Mesendoderm (in vitro differentiated cells): ENCODE measurements at places on chromosomes 12 and 14.

- DNase-seq, result peak; percentile 93
Observed at GRCh38 chr12:121796855-121797751, 3.6 kb upstream of the RHOF start.

GRCh38 chr12:105977652-105978051 lies 161.1 kb downstream of the NUAK1 start:
- no peak for DNase-seq

DNA sequence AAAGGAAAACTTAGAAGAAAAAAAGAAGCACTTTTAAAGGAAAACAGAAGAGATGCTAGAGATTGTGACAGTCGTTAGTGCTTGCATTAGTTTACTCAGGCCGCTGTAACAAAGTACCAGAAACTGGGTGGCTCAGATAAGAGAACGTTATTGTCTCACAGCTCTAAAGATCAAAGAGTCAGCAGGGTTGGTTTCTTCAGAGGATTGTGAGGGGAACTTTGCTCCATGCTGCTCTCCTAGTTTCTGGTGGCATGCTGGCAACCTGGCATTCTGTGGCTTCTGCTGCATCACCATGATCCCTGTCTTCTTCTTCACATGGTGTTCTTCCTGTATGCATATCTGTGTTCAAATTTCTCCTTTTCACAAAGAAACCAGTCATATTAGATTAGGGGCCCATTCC lies 119.4 kb upstream of the PLEKHA5 start:
- peak; percentile 52 for DNase-seq

GRCh38 chr12:116282371-116283286 lies 5.1 kb upstream of the MED13L start:
- peak; percentile 37 for DNase-seq

DNA sequence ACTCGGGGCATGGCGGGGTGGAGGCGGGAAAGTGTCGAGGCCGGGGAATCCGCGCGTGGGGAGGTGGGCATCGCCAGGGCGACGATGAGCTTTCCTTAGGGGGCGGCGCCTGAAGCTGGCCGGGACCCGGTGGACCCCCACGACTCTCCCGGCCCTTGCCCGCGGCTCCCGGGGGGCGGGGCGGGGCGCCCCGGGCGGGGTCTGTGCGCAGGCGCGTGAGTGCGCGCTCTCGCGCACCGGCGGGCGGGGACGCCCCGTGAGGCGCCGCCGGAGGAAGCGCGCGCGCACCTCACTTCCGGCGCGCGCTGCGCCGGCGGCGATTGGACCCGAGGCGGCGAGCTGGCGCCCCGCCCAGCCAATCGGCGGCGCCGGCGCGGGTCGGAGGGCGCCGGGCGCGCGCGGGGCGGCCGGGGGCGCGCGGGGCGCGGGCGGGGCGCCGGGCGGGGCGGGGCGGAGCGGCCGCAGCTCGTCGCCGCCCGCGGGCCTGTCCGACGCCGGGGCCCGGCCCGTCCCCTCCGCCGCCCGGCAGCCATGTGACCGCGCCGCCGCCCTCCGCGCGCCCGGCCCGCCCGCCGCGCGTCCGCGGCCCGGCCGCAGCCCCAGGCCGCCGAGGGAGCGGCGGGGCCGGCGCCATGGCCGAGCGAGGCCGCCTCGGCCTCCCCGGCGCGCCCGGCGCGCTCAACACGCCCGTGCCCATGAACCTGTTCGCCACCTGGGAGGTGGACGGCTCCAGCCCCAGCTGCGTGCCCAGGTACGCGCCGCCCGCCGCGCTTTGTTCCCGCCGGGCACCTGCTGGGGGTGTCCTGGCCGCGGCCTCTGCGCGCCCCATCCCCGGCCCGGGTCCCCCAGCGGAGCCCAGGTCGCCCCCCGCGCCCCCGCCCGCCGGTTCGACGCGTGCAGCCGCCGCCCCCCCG lies at the start of gene PACS2:
Gene PACS2, plus strand, starts transcription at position 462 of the 914 bp plus-strand sequence. Its CDS starts 171 bp downstream, at position 633.
- DNase-seq, result peak; percentile 88

DNA sequence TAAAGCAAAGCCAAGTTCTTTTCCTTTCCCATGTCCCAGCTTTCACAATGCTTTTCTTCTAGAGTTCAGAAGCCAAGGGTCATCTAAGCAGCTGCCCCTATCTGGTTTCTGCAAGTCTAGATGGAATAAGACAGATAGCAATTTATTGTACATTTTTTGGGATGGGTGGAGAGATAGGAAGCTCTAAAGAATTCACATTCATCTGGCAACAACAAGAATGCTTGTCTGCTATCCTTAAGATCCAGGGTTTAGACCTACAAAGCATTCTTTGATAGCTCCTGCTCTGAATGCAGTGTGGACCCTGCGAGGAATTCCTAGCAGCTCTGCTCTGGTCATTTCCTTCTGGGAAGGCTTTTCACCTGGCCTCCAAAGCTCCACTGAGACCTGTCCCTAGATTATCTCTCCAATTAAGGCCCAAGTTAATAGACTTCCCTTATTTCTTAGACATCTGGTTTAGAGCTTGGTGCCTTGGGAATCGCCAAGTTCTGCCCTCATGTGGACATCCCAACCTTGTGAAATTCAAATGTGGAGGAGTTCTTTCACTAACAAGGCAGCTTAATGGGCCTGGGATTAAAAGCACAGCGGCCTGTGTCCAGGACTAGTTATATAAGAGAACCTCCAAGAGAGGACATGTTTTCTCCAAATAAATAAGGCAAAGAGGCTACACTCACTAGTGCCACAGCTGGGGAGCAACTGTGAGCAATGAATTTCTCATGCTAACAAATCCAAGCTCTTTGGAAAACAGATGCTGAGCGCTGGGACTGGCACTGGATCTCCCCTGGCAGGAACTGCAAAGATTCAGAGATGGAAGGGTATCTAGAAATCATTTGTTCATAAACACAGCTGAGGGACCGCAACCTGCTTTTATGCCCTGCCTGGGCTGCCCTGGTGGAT lies 384.5 kb upstream of the DDHD1 start:
- DNase-seq, result peak; percentile 30

DNA sequence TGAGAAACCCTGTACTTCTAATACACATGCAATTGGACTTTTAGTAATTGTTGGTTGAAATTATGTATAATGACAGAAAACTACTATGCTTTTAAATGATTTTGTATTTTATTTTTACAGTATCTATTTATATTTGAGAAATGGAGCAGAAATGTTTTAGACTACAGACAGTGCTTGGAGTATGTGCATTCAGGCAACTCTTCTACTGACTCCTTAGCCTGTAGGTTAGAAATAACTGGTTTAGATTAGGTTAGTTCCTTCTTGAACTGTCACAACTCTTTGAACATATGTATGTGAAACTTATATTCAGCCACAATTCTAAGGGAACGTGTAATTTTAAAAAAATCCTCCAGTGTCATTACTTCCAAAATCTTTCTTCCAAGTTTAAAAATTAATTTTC lies 1.7 kb downstream of the FGFR1OP2 start:
- no peak for DNase-seq

- no peak for DNase-seq
Observed at GRCh38 chr12:19208456-19208855, 78.9 kb downstream of the PLEKHA5 start.

DNA sequence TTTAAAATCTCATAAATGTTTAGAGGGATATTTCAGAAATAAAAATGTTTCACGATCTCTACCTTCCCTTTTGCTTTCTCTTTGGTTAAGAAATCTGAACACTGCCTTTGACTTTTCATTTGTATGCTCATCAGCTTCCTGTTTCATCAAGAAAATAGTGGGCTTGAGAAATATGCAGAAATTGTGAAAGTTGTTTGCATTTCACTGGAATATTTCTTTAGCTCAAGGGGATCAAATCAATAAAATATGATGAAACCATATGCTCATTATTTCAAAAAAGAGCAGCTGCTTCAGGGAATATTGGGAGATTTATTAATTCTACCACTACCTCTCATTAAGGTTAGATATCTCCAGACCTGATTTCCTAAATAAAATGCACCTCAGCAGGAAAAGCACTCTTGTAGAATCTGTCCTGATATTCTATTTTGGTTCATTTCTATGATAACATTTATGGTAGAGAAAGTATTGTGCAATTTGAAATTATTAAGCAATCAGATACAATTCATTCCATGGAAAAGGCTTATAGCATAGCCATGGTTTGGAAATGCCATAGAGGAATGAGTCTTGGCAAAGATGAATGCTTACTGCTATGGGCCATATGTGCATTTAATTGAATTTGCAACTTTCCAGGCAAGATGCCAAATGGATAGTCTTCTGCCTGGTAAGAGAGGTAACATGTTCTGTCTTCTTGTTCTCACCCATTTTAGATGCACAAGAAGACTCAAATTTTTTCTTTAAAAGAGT lies 212.6 kb upstream of the SLC16A7 start:
- no peak for DNase-seq

GRCh38 chr12:78181544-78182162 lies 351.0 kb downstream of the NAV3 start:
- peak; percentile 21 for DNase-seq

- no peak for DNase-seq
Observed at GRCh38 chr12:49357103-49357678, 10.1 kb upstream of the SPATS2 start.

DNA sequence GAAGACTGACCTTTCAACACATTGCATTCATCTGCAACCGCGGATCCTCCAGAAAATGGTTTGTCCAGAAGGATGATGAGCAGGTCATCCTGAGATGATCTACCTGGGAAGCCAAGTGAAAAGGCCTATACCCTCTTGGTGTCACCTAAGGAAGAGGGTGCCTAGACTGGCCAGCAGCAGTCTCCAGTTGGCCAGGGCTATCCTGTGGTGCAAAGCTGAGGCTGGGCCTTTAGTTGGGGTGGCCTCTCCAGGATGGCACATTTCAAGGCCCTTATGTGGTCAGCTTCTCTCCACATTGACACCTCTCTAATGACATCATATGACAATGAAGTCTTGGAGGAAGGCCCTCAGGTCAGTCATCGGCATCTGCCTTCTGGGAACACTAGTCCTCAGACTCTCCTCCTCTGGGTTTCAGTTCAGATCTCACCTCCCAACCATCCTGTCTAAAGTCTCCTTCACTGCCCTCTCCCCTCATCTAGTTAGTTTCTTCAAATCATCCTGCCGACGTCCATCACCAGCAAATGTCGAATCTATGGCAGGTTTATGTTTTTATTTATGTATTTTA lies 3.3 kb upstream of the SLC22A17 start:
- no peak for DNase-seq

- no peak for DNase-seq
Observed at GRCh38 chr12:96048393-96048969, 13.1 kb upstream of the LTA4H start.

GRCh38 chr12:106113042-106113441 lies 25.7 kb downstream of the NUAK1 start:
- peak; percentile 73 for DNase-seq

DNA sequence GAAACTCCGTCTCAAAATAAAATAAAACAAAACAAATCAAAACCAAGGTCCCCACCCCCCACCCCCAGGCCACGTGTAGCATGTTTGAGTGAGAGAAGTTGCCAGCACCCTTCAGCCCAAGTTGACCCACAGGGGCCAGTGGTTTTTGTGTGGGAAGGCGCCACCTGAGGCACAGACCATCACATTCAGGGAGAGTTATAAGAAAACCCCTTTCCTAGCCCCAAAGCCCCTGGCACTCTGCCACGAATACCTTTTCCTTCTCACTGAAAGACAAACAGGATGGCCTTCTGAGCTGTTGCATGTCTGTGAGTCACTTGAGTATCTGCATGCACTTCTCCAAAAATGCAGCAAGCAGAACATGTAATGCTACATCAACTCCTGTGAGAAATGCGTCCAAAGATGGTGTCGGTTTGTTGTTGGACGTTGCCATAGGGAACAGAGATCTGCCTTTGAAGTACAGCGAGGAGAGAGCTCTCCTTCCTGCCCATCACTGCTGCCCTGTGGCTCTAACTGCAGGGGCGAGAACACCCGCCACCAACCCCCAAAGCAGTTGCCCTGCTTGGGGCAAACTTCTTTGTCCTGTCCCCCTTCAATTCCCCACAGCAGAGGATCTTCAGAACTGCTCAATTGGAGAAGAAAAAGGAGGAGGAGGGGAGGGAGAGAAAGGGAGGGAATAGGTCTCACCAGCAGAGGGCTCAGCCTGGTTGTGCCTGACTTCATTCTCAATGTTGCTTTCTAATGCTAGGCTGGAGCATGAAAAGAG lies 2.7 kb upstream of the TRAF3 start:
- peak; percentile 91 for DNase-seq

GRCh38 chr12:9711664-9712063 lies 21.2 kb downstream of the CLECL1 start:
- DNase-seq, result peak; percentile 85

GRCh38 chr12:75389706-75390105 lies 1.2 kb upstream of the GLIPR1L2 start:
- DNase-seq, result no peak

DNA sequence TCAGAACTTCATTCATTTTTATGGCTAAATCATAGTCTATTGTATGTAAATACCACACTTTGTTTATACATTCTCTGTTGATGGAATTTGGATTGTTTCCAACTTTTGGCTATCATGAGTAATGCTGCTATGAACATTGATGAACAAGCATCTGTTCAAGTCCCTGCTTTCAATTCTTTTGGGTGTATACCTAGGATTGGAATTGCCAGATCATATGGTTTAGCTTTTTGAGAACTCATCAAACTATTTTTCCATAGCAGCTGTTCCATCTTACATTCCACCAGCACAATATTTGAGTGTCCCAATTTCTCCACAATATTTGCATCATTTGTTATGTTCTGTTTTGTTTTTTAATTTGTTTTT lies 52.3 kb upstream of the CCND2 start:
- DNase-seq, result no peak

GRCh38 chr12:51925346-51926063 lies 18.2 kb downstream of the ACVRL1 start:
- DNase-seq, result no peak

- DNase-seq, result no peak
Observed at GRCh38 chr12:130655881-130656280, 60.2 kb downstream of the RIMBP2 start.

GRCh38 chr12:58313091-58313855 lies 371.9 kb downstream of the ATP23 start:
- no peak for DNase-seq

GRCh38 chr12:100698518-100698917 lies 96.1 kb upstream of the ANO4 start:
- DNase-seq, result no peak

DNA sequence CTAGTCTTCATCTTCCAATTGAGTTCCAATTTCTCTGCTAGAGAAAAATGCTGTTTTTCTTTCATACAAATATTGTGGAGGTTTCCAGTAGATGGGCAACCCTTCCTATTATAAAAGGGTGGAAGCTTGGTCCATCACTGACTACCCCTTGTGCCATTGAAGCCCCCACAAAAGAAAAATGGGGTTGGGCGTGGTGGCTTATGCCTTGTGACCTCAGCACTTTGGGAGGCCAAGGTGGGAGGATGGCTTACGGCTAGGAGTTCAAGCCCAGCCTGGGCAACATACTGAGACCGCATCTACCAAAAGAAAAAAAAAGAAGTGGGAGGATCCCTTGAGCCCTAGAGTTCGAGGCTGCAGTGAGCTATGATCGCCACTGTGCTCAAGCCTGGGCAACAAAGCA lies 22.8 kb downstream of the NCKAP5L start:
- no peak for DNase-seq

GRCh38 chr12:123752046-123752445 lies 10.1 kb upstream of the DNAH10 start:
- DNase-seq, result no peak

- DNase-seq, result peak; percentile 91
Observed at GRCh38 chr12:96862326-96862725, 44.7 kb upstream of the NEDD1 start.

- DNase-seq, result no peak
Observed at GRCh38 chr12:51687177-51687576, 96.1 kb downstream of the SCN8A start.
